ENCODE measurements at places on chromosomes 5 and 9.

DNA sequence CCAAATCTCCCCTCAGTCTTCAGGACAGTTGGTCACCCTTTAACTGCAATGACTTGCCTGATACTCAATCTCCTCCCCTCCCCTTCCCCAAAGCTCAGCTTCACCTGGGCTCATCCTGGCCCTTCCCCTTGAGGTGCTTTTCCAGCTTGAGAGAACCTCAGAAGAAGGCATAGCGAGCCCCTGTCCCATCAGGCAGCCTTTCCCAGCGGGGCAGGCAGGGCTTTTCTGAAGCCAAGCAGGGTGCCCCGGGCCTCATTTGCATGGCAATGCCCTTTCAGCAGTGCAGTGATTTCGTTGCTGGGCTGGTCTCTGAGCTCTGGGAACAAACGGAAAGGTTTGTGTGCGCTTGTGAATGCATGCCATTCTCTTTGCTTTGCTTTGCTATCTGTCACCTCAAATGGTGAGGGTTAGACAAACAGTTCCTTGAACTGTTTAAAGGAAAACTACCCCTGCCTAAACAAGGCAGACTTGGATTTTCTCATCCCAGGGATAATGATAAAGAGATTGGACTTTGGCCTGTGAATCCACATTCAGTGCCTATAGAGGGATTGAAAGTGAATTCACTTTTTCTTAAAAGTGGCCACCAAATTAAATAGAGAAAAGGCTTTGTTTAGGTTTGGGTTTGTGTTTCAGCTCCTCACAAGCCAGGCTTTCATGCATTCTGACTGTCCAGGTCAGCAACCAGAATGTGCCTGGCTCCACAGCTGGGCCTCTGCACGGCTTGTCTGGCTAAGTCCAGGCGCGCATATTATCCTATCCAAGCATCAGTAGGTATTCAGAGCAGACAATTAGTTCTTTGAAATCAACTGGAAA lies 165.3 kb downstream of the ZNF608 start:
- DNase-seq = no peak

DNA sequence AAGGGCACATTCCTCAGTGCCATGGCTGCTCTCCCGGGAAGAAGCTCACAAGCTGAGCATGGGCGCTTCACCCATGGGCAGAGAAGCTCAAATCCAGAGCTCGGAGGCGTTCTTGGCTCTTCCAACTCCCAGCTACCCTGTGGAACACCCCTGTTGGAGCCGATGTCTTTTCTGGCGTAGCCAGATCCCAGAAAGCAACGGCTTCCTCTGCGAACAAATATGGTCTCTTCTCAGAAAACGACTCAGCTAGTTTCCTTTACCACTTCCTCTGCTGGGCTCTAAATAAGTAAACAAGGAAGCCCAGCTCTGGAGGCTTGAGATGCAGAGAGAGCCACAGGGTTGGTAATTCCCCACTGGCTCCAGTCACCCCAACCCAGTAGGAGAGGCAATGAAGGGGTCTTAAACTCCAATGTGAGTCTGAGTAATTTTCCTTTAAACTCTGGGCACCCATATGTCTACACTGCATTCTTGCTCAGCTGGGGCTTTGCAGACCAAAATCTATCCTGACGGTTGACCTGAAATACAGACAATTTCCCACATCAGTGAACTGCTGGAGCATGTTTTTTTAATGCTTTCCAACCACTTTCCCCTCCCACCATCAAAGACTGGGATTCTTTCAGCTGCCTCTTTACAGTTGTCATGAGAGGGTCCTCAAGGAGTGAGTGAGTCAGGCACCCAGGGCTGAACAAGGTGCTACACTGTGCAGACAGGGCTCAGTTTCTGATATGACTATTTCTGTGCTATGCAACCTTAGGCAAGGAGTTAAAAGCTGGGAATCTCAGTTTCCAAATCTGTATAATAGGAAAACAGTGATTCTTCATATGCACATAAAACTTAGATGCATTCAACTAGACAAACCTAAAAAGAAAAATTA lies at the start of gene LCP2:
Gene LCP2 (minus strand): TSS at position 189 of the 874 bp plus-strand sequence. CDS start 166 bp downstream, at position 23.
- peak; percentile 67 for DNase-seq

DNA sequence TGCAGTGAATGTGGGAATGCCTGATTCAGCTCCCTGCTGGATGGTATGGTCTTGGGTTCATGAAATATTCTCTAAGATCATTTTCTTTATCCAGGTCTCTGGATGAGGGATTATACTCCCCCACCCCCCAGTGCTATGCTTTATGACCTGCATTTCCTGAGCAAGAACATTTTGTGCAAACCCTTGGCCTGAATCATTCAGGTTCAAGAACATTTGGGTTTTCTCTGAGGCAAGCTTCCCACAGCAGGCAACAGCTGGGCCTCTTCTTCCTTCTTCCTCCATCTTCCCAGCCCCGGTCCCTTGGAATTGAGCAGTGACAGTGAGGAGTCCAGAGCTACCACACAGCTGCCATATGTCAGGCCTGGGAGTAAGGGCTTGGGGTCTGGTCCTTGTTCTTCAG lies 58.6 kb upstream of the TNFSF15 start:
- no peak for DNase-seq

DNA sequence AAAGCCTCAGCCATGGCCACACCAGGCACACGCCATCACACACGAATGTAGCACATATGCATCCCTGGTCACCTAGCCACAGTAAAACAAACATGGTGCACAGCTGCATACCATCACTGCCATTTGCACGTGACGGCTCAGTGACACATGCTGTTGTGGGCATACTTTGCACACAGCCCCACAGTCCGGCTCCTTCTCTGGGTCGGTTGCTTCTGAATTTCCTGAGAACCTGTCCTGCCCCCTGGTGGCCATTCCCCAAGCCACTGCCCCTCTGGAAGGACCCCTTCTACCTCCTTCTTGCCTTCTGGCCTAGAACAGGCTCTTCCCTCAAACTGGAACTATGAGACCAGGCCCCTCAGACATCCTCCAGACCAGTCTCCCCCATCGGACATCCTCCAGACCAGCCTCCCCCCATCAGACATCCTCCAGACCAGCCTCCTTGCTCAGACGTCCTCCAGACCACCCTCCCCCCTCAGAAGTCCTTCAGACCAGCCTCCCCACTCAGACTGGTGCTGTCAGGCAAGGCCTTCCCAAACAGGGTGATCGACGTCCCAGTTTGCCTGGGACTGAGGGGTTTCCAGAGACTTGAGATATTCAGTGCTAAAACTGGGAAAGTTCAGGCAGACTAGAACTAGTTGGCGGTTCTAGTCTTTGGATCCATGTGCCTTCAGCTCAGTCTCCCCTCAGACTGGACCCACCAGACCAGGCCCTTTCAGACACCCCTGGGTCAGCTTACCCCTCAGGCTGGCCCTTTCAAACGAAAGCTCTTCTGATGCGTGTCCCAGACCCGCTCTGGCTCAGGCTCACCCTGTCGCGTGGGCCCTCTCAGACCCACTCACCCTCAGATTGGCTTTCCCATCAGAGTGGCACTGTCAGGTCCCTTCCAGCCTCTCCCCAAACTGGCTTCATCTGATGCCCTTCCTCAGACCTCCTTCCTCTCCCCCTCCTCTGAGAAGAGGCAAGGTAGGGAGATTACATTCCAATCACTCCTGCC lies 24.3 kb upstream of the ENHO start:
- peak; percentile 60 for DNase-seq

DNA sequence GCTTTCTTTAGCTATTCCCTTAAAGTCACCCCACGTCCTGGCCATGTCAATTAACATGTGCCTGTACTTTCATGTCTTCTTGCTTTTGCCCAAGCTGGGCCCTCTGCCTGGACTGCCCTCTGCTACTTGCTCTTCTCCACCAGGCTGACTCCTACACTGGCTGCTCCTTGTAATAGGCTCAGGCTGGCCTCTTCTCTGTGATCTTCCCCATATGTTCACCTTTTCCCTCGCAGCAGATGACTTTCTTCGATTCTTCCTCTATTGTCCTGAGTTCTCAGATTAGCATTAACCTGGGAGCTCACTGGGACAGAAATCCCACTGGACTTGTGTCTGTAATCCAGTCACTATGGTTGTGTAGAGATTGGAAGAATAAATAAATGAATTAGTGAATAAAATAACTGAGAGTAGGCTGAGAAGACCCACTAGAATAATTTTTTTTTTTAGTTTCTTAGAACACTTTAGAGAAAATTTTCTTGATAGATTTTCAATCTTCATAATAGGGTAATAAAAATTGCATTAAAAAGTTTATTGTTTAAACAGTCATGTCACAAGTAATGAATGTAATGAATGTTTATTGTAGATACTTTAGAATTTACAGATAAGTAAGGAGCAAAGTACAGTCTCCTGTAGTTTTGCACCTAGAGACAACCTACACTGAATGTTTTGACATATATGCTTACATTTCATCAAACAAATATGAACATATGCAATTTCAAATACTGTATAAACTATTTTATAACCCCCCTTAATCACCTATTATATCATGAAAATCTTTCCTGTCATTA lies 47.4 kb upstream of the TNFSF15 start:
- no peak for DNase-seq

GRCh38 chr5:15600035-15600434 lies 100.1 kb downstream of the FBXL7 start:
- no peak for DNase-seq

DNA sequence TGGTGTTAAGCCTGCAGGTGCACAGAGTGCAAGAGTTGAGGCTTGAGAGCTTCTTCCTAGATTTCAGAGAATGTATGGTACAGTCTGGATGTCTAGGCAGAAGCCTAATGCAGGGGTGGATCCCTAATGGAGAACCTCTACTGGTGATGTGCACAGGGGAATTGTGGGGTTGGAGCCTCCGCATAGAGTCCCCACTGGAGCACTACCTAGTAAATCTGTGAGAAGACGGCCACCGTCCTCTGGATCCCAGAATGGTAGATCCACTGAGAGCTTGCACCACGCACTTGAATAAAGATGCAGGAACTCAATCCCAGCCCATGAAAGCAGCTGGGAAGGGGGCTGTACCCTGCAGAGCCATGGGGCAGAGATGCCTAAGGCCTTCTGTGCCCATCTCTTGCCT lies 699.4 kb upstream of the FAM174A start:
- DNase-seq = no peak

GRCh38 chr9:112508377-112508776 lies 21.8 kb downstream of the KIAA1958 start:
- DNase-seq = no peak

DNA sequence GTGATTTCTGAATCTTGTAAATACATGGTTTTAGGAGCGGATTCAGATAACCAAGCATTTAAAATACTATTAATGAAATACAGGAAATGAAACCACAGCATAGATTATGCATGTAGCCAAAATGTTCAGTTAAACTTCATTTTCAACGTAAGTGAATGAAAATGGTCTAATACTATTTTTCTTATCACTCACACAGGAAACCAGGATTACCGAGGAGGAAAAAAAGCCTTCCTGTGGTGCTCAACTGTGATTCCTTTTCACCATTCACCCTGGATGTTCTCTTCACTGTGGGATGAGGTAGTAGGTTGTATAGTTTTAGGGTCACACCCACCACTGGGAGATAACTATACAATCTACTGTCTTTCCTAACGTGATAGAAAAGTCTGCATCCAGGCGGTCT lies 83.4 kb upstream of the ZNF169 start:
- DNase-seq = no peak

Measured in activated naive CD8-positive, alpha-beta T cell treated with anti-CD3 and anti-CD28 coated beads for 36 hours (primary cell).